CMK (cell line): ENCODE measurements at places on chromosomes 16 and 17.

- DNase-seq: no peak
Measured at GRCh38 chr17:64180089-64181073, 50.4 kb upstream of the ERN1 start.

GRCh38 chr17:39352511-39352910 is 48.9 kb downstream of the FBXL20 start:
- no peak for DNase-seq

DNA sequence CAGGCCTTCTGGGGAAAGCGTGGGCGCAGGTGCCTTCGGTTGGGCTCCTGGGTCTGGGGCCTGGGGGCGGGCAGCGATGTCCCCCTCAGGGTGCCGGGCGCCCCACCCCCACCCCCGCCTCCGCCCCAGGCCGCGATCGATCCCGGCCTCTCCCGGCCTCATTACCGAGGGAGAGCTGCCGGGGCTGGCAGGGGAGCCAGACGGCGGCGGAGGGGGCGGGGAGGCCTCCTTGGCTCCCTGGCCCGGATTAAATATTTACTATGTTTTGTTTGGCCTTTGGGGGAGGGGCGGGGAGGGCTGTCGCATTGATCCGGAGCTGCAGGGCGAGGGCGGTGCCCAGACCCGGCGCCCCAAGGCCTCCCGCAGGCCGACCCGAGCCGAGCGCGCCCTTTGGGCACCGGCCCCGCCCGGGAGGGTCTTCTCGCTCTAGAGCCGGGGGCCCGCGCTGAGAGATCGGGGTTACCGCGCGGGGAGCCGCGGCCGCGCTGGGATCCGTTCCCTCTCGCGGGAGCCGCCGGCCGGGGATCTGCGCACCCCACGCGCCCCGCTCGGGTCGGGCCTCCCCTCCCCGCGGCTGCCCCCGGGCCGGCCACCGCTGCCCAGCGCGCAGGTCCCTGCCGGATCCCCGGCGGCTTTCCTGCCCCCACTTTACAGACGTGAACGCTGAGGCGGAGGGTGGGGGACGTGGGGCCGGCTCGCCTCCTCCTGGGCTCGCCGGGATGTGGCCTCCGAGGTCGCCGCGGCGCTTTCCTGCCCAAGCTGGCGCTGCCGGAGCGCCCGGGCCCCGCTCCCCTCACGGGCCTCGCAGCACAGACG is 27.0 kb downstream of the RTN4RL1 start:
- DNase-seq: no peak

GRCh38 chr16:882256-882655 is 81.7 kb upstream of the GNG13 start:
- no peak for DNase-seq

GRCh38 chr17:13176436-13176835 is 158.6 kb upstream of the ELAC2 start:
- no peak for DNase-seq

DNA sequence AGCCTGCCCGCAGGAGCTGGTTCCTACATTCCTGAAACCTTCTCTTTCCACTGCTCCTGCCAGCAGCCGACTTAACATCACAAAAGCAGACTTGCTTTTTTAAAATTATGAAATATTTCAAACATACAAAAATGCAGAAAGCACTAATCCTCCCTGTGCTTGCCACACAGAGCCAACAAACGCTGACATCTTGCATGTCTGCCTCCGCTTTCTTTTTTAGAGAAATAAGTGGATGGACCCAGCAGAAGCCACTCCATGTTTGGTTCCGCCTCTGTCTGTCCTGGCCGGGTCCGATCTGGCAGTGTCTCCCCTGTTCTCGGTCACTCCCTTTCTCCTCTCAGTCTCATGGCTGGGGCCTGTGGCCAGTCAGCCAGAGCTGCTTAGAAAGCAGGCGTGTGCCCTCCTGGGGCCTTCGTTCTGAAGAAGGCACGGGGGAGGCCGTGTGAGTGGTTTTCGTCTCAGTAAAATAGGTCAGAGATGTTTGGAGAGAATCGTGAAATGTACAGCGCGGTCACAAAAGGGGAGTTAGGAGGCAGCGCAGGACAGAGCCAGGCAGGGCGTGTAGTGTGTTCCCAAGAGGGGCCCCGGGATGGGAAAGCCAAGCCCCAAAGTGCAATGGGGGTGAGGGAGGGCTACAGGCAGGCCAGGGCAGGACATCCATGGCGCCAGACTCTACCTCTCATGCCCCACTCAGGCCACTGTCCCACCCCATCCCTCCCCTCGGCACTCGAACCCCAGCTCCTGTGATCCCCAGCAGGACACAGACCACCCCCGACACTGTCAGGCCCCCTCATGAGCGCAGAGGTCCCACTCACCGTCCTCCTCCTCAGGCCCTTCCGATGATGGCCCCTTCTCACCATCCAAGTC is 23.2 kb downstream of the MXRA7 start:
- no peak for DNase-seq

DNA sequence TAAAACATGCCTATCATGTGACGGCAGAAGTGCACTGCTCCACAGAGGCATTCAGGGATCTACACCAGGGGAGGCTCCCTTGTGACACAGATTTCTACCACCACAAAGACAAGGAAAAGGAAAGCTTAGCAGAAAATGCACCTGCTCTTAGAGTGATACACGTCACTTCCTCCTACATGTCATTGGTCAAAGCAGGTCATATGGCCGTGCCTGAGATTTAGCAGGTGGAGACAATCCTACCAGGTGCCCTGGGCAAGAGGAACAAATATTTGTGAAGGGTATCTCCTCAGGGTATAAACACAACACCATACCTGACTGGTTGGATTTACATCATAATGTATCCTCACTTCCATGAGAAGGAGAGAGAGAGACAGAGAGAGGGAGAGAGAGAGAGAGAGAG is 362.1 kb downstream of the HS3ST4 start:
- DNase-seq: no peak

GRCh38 chr16:67942200-67942509 is 1.8 kb downstream of the LCAT start:
- DNase-seq: no peak

DNA sequence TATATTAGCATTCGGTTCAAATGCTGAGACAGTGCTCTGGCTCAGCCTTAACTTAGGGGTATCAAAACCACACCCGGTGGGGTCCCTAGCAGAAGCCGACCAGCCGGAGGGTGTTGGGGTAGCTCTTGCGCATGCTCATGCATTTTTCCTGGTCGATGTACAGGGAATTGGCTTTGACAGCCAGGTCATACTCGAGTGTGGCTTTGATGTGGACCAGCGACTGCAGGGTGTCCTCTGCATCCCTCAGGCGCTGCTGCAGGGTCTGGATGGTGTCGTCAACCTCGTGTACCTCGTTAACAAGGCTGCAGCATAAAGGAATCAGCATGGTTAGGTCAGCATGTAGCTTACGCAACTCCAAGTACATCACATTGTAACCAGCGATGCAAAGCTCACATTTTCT is 37.5 kb downstream of the TEKT3 start:
- DNase-seq: no peak

DNA sequence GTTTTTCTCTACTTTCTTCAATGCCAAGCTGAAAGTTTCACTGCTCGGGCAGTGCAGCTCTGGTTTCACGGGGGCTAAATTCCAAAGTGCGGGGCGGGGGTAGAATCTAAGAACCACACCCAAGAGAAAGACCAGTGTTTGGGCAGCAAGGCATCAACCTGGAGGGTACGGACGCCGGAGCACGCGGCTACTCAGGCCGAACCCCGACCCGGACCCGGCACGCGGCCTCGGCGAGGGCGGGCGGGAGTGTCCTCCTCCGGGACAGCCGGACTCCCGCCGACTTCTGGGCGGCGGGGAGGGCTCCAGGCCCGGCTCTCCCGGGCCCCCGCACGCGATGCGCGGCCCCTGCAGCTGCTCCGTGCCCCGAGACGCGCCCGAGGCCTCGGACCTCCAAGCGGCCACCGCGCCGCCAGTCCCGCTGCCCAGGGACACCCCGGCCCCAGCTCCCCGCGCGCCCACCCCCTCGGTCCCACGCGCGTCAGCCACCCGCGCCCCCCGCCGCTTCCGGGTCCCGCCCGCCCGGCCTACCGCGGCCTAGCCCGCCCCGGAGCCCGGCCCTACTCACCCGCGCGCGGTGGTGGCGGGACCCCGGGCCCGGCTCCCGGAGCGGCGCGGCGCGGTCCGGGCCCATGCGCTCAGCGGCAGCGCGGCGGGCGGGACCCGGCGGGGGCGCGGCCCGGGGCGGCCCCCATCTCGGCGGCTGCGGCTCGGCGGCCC is 561 bp downstream of the AXIN1 start:
- DNase-seq: no peak

- DNase-seq: peak; percentile 45
Measured at GRCh38 chr17:17749921-17750320, 68.7 kb downstream of the RAI1 start.

DNA sequence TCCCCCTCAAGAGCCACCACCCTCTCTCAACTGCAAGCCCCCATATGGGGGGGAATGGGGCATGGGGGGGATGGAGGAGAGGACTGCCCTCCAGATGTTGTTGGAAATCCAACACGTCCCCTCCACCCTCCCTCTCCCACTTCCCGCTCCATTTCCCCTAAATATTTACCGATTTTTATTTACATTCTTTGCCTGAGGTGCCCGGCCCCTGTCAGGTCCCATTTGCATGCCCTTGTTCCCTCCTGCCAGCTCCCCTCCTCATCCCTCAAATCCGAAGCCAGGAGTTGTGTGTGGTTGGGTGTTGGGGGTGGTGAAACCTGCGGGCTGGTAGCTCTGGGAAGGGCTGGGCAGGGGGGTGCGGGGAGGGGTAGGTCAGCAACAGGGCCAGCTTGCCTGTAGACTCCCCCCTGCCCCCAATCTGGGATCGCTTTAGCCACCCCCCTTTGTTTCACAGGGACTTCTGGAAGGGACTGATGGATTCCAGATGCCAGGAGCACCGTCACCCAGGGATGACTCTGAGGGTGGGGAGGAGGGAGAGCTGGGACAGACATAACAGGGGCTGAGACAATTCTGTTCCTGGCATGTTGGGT is 39.7 kb upstream of the NGFR start:
- no peak for DNase-seq

GRCh38 chr16:2087748-2088631 is 40.2 kb downstream of the TSC2 start:
- no peak for DNase-seq

- no peak for DNase-seq
Measured at GRCh38 chr17:48505788-48506187, 25.0 kb downstream of the HOXB1 start.

- DNase-seq: no peak
Measured at GRCh38 chr16:25941800-25942499, 250.2 kb downstream of the HS3ST4 start.

- DNase-seq: no peak
Measured at GRCh38 chr16:77306075-77306474, 106.9 kb downstream of the SYCE1L start.

DNA sequence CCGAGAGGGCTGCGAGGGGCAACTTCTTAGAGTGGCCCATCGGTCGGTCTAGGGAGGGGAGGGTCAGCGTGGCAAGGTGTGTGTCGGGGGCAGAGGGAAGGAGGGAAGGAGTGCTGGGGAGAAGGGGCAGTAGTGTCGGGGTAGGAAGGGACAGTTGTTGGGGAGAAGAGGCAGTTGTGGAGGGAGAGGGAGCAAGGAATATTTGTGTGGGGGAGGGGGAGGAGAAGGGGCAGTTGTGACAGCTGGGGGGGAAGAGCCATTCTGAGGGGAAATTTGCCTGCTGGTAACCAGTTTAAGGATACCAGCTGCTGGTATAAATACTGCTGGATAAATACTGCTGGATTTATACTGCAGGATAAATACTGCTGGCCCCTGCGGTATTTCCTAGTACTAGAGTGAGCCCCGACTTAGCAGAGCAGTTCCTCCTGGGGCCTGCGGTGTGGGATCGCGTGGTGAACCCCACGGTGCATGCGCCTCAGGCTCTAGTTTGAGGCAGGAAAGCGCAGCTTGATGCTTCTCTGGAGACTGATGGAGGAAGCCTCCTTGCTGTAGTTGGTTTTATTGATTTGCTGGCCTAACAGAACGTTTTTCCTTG is 309 bp downstream of the DNAH2 start:
- no peak for DNase-seq

DNA sequence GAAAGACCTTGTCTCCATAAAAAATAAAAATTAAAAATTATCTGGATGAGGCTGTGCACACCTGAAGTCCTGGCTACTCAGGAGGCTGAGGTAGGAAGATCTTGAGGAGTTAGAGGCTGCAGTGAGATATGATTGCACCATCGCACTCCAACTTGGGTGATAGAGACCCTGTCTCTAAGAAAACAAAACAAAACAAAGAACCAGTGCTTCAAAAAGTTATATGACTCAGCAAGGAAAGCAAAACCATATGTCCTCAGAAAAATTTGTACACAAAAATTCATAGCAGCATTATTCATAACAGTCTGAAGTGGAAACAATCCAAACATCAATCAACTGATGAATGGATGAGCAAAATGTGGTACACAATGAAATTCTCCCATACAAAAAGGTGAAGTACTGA is 48.9 kb downstream of the SLFN5 start:
- no peak for DNase-seq

DNA sequence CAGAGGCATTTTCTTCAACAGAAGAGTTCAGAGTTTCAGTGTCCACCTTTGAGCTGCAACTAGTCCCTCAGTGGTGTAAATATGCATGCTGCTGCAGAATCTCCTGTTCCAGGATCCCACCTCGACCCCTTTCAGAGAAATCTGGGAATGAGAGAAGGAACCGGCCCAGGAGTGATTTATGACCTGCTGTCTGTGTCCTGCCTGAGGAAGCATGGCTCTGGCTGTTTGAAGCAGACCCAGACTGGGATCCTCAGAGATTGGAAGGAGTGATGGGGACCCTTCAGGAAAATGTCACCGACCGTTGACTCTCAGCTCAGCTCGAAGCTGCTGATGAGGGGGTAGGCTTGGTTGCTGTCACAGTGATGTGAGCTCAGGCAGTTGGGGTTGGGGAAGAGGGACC is 8.4 kb upstream of the MAF start:
- no peak for DNase-seq

DNA sequence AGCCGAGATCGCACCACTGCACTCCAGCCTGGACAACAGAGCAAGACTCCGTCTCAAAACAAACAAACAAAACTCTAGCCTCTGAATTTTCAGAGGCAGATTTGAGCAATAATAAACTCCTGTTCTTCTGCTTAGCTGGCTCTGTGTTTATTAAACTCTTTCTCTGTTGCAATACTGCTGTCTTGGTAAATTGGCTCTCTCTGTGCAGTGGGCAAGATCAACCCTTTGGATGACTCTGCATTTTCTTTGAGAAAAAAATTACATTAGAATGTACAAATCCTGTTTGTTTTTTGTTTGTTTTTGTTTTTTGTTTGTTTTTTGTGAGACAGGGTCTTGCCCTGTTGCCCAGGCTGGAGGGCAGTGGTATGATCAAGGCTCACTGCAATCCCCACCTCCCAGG is 75.8 kb upstream of the RPH3AL start:
- no peak for DNase-seq
